ENCODE measurements at places on chromosomes 1 and 21. TPM values are rescaled to one million over a fixed set of nuclear protein-coding genes. Genes with fewer than 3 reads are reported as not detected.

Gene FAM167B
- polyA plus RNA-seq, result 3.3 TPM

Gene CHAF1B
- 3.8 TPM for polyA plus RNA-seq

Gene KRTAP20-1
- polyA plus RNA-seq, result not detected

- DNase-seq, result no peak
Measured at GRCh38 chr1:77446841-77447555, 165.2 kb downstream of the AK5 start.

DNA sequence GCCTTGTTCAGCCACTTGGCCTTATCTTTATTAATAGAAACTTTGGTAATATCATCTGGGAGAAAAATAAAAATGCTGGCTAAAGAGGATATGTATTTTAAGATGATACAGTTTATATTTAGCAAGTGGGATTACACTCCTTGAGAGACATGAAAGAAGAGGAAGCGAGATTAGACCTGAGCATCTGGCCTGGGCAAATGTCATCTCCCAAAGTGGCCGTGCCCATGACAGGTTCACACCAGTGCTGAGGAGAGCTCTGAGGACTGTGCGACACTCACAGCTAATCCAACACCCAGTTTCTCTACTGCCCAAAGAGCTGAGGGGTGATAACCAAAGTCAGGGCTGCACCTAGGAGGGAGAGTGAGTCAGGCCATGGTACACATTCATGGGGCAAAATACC is 121.7 kb upstream of the DUSP10 start:
- no peak for DNase-seq

GRCh38 chr21:42496839-42497202 is 797 bp upstream of the RSPH1 start:
- no peak for DNase-seq
